ENCODE measurements at places on chromosomes 3 and 15.

GRCh38 chr15:34223904-34224596 lies 766 bp upstream of the EMC4 start:
- no peak for DNase-seq

- DNase-seq, result no peak
Measured at GRCh38 chr15:55008421-55008820, 188.3 kb downstream of the RSL24D1 start.

DNA sequence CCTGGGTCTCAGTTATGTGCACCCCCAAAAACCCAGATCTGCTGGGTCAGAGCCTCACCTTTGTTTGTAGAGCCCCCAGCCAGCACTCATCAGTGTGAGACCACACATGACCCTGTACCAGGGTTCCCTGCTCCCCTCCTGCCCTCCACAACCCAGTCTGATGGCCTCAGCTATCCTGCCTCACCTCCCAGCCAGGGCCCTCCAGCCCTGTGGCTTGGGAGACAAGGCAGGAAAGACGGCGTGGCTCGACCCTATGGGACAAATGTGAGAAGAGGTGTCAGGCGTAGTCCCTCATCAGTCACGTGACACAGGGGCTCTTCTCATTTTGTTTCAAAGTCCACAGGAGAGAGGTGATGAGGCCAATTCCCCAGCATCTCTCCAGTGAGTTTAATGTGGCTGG lies 28.3 kb upstream of the PRR23E start:
- no peak for DNase-seq

- no peak for DNase-seq
Measured at GRCh38 chr15:41429003-41429890, 12.4 kb downstream of the RTF1 start.

- no peak for DNase-seq
Measured at GRCh38 chr3:178603735-178604134, 67.5 kb downstream of the KCNMB2 start.

GRCh38 chr3:172153335-172153861 lies 114.0 kb downstream of the FNDC3B start:
- peak; percentile 93 for DNase-seq

GRCh38 chr3:8501371-8502131 lies at the start of gene LMCD1:
Gene LMCD1, plus strand, starts transcription at chr3:8501823. Its CDS starts 116 bp downstream, at chr3:8501939.
- peak; percentile 99 for DNase-seq

- no peak for DNase-seq
Measured at GRCh38 chr15:33722673-33723015, 245.7 kb upstream of the CHRM5 start.

GRCh38 chr3:42174679-42175385 lies 83.7 kb downstream of the TRAK1 start:
- no peak for DNase-seq

GRCh38 chr15:66132251-66132816 lies 121.2 kb downstream of the MEGF11 start:
- no peak for DNase-seq

- no peak for DNase-seq
Measured at GRCh38 chr15:98131924-98132323, 171.4 kb downstream of the ARRDC4 start.

GRCh38 chr3:106945435-106945834 lies 431.8 kb upstream of the CCDC54 start:
- DNase-seq, result no peak

GRCh38 chr15:70095408-70096214 lies 2.1 kb downstream of the TLE3 start:
- peak; percentile 35 for DNase-seq

- DNase-seq, result no peak
Measured at GRCh38 chr3:128867200-128868125, 12.0 kb upstream of the ACAD9 start.

GRCh38 chr15:71634820-71635560 lies 175.4 kb upstream of the NR2E3 start:
- no peak for DNase-seq

Measured in right cardiac atrium (tissue), 5 donors.